ENCODE measurements at places on chromosomes 4 and X.

GRCh38 chrX:39137363-39137954, 336.2 kb downstream of the MID1IP1 start:
- DNase-seq, result no peak

DNA sequence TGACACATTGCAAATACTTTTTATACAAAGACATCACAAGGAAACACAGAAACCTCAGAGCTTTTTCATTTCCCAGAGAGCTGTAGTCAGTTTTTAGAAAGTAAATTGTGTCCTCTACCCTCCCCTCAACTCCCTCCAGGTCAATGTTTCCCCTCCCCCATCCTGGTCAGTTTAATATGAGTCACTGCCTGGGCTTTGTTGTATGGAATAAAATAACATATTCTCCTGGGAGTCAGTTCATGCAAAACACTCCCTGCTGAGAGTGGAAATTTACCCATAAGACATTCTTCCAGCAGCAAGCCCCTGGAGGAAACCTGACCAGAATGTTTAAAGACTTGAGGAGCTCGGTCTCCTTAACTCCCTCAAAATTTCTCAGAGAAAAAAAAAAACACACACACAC, 270.1 kb upstream of the LDB2 start:
- DNase-seq, result no peak

GRCh38 chr4:76780781-76781697, 116.9 kb downstream of the SOWAHB start:
- no peak for DNase-seq

GRCh38 chrX:63661676-63662075, 123.3 kb downstream of the ARHGEF9 start:
- DNase-seq, result no peak

DNA sequence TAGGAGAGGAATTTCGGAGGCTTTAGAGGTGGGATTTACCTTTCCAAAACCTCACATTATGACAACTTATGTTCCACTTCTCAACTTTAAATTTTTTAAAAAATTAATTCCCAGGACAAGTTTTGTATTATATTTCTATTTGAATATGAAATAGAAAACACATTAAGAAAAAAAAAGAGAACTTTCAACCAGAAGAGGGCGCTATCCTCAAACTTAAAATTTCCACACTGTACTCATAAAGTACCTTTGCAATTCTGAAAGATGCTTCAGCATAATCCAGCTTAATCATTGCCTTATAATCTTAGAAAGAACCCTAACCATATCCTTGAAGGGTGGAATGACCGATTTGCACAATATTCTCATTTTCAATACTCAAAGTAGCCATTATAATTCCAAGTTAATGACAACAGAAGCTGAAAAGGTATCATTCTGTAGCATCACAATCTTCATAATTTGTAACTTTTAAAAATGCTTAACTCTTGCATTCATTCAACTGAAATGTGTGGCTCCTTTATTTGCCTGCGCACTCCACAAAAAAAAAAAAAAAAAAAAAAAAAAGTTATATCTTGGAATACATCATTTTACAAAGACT, 158.0 kb downstream of the KCNIP4 start:
- no peak for DNase-seq

DNA sequence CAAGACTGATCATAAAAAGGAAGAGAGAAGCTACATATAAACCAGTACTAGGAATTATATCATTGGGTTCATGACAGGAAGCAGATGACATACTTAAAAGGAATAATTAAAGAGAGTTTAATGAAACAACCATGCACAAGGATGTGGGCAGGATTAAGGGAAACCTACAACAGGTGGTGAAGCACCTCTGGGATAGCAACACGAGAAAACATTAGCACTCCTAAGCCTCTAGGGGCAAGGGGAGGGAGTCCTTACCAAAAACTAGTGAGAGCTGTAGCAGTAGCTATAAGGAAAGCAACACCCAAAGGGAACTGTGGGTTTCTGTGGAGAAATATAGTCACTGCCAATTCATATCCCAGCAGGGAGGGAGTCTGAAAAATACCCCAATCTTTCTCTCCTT, 7.2 kb upstream of the THOC2 start:
- no peak for DNase-seq

DNA sequence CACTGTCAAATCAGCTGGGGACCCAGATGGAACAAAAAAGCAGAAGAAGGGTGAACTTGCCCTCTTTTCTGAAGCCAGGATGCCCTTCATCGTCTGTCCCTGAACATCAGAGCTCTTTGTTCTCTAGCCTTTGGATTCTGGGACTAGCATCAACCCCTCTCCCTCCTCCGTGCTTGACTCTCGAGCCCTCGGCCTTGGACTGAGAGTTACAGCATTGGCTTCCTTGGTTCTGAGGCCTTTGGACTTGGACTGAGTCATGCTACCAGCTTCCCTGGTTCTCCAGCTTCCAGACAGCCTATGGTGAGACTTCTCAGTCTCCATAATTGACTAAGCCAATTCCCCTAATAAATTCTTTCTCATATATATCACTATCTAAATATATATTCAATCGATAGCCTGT, 38.4 kb downstream of the WDFY3 start:
- DNase-seq, result no peak

GRCh38 chr4:106422766-106423165, 54.2 kb upstream of the GIMD1 start:
- DNase-seq, result no peak

- no peak for DNase-seq
Observed at GRCh38 chr4:79540143-79540542, 132.1 kb upstream of the GK2 start.

- no peak for DNase-seq
Observed at GRCh38 chr4:102871772-102872171, 3.0 kb downstream of the CISD2 start.

- no peak for DNase-seq
Observed at GRCh38 chr4:186285147-186285546, 19.2 kb downstream of the F11 start.

- no peak for DNase-seq
Observed at GRCh38 chrX:24341795-24342194, 18.6 kb upstream of the SUPT20HL1 start.

DNA sequence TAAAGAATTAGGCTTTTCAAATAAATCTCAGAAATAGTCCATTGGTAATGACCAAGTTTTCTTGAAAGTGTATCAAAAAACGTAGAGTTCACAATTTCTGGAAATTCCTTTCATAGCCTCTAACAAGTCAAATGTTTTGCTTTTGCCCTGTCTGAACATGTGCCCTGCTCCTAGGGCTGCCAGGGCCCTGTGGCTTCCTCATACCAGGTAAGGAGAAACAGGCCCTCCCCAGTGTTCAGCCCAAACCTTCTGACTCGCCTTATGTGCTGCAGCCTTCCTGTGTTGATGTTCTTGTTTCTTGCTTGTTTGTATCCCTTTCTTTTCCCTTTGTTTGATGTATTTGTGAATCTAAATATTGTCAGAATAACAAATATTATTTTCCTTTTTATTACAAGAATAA, 146.1 kb upstream of the PACRGL start:
- no peak for DNase-seq

Measured in CMK (cell line).